ENCODE measurements at places on chromosomes 2 and 18. TPM values are rescaled to one million over a fixed set of nuclear protein-coding genes. Genes with fewer than 3 reads are reported as not detected.

DNA sequence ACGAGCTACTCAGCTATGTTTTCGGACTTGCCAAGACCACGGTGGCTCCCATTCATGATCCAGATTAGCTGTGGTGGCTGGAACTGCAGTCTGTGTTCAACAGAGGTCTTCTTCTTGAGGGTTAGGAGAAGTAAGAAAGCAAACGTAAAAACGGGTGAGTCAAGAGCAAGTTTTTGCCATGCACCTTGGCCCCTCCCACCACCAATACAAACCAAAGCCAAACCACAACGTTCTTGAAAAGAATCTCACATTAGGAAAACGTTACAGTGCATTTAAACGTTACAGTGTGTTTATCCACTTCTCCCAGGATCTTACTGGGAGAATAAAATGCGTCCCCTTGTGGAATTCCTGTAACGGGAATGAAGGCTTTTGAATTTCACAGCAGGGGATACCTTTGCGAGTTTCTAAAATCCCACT, 725 bp downstream of the FBXO48 start:
- no peak for DNase-seq

DOK6 gene
- total RNA-seq = 1.2 TPM

GRCh38 chr18:11064106-11064505, 85.3 kb downstream of the PIEZO2 start:
- DNase-seq = no peak

UGT1A10 gene
- total RNA-seq = not detected

DNA sequence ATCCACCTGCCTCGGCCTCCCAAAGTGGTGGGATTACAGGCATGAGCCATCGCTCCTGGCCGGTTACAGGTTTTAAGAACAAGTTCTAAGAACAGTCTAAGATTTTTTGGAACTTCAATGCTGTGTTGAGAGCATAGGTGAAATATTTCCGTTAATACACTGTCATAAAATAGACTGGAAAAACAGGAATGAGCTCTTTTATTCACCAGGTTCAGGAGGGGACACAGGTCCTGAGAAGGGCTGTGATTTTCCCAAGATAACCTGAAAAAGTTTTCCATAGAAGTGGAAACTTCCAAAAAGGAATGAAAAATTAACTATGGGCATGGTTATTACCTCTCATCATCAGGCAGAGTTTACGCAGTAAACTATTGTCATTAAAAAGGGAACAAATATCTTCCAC, 97.6 kb upstream of the TMEM178A start:
- DNase-seq = no peak

GRCh38 chr2:191298306-191298705, 53.1 kb downstream of the MYO1B start:
- DNase-seq = no peak

CPLX4 gene
- not detected for total RNA-seq

GRCh38 chr2:96091141-96091710, 25.1 kb downstream of the ADRA2B start:
- no peak for DNase-seq

ITGB6 gene
- 0.47 TPM for total RNA-seq

- DNase-seq = no peak
Observed at GRCh38 chr18:49031511-49032188, 80.9 kb upstream of the SMAD7 start.

DES gene
- total RNA-seq = not detected

EML6 gene
- 0.41 TPM for total RNA-seq

- DNase-seq = no peak
Observed at GRCh38 chr2:16139663-16140615, 199.6 kb downstream of the MYCN start.
